Epithelial cell of proximal tubule (primary cell): ENCODE measurements at places on chromosomes 6 and 20.

- DNase-seq = no peak
Measured at GRCh38 chr6:98695091-98695801, 139.1 kb upstream of the POU3F2 start.

DNA sequence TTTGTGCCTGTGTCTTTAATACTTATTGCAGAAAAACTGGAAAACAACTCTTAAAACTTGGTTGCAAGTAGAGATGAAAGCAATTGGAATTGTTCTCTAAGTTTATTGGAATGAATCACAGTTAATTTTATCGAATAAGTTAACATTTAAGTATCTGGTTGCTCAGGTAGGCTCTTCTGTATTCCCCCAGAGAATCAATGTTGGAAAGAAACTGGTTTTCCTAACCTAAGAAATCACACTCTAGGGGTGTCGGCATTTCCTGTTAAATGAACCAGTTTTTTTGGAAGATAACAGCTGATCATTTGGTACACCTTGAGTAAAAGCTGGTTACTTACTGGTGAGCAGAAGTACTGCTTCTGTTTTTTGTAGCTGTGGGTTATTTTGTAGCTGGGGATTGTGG lies 5.2 kb downstream of the TFAP2C start:
- DNase-seq = no peak

DNA sequence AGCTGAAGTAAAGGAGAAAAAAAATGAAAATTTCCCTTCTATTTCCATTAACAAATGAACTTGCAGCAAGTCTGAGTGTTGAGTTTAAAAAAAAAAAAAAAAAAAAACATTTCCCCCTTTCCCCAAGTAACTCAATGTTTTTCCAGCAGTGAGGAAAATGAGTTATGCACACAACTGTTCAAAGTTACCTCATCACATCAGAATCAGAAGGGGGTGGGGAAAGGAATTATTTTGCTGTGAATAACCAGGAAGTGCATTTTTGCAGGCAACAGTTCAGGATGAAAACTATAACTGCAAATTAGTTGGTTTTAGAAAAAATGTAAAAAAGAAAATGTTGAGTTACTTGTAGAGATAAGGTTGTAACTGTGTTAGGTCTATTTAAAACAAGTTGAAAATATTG lies 568.9 kb upstream of the CITED2 start:
- DNase-seq = peak; percentile 74

DNA sequence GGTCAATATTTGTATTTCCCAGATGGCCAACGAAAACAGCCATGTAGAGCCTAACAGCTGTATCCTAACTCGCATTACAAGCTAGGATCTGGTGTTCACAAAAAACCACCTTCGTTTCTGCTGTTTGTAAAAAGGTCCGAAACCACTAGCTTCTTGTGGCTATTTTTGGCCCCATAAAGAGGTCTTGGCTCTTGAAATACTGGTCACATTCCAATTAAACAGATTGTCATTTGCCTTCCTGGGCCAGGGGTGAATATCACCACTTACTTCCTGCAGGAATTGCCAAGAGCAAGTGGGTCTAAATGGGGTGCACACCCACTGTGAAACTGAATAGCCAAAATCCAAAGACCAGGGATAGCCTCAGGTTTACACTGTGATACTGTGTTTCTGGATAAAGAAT lies 48.2 kb downstream of the TSHZ2 start:
- no peak for DNase-seq

DNA sequence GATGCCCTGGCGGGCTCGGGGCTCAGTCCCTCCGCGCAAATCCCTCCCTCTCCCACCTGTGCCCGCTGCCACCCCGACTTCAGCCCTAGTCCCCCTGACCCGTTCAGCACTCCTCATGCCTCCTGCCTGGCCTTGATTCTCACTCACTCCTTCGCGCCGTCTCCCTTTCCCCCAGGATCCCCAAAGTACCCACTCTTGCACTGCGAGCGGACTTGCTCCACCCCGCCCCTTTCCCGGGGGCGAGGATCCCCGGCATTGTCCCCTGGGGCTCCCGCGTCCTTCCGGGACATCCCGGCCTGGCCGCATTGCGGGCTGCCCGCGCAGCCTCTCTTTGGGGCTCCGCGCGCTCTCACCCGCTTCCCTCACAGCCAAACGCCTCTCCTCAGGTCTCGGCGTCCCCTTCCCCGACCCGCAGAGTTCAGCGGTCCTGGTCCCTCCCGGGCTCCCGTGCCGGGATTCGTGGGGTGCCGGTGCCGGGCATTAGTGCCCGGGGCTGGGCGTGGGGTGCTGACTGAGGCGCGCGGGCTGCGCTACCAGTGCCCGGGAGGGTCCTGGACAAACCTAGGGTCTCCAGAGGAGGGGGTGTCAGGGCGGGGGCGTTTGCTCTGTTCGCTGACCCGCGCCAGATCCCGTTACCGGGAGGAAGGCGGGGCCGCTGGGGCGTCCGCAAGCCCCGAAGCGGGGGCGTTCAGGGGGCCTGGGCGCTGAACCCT lies 45.5 kb upstream of the SUPT3H start:
- no peak for DNase-seq

- DNase-seq = no peak
Measured at GRCh38 chr6:6285679-6286078, 34.8 kb downstream of the F13A1 start.
